ENCODE measurements at places on chromosomes 5 and 9.

- peak; percentile 58 for DNase-seq
Measured at GRCh38 chr9:111427186-111427585, 57.0 kb downstream of the ECPAS start.

GRCh38 chr5:132176987-132177386, 50.7 kb downstream of the P4HA2 start:
- peak; percentile 70 for DNase-seq

GRCh38 chr5:54281960-54282692, 28.2 kb downstream of the ARL15 start:
- DNase-seq, result no peak

DNA sequence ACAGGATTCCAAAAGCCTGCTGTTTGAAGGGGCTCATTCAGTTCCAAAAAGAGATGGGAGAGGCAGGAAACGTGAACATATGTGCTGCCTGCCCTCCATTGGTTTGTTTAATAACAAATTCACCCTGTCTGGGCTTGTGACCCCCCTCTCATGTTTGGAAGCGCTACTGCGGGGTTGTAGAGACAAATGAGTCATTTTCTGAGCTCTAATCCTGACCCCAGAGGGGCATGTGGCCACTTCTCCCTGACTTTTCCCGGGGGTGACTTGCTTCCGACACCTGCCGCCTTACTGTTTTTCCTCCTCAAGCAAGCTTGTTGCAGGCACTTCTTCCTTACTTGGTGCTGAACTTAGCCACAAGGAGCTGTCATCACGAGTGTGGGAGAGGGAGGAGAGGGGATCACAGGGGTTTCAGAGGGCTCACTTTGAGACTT, 75.9 kb downstream of the LMNB1 start:
- no peak for DNase-seq

DNA sequence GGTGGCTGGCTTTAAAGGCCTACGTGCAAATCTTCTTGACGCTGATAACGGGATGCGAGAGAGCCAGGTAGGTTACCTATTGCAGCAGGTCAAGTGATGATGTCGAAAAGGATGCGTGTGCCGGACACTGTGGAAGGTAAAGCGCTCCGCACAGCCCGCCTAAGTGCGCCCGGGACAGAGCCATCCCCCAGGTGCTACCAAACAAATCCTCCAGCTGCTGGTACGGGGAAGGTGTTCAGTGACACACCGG, 245 bp upstream of the DNAJC25 start:
- DNase-seq, result no peak

DNA sequence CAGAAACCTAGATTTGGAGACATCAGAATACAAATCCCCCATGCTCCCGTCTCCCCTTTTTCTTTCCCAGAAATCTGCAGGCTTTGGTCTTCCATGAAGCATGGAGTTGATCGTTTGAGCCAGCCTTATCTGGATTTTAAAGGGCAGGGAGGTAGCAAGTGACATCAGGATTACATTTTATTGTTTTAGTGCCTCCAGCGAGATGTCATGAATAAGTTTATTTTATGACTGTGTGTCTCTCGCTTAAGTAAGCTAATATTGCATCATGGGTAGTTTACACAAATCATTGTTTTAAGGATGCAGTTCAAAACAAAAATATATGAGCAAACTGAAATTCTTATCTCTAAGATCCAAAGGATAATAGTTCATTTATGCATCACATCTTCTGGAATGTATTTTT, 50.7 kb upstream of the TNFSF8 start:
- no peak for DNase-seq

DNA sequence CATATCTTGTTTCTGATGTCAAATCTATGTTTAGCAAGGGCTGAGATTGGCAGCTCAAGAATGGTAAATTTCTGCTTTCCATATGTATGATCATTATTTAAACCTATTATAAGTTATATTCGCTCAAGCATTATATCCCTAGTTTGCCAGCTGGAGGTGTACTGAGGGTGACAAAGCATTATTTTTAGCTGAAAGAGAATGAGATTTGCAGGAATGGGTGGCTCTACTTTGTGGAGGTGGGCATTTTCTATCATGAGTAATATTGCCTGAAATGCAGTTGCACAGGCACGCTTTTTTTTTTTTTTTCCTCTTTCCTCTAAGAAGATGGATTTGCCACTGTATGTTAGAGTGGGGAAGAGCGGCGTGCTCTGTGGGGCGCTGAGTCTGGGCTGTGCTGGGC, 393.8 kb downstream of the EBF1 start:
- no peak for DNase-seq

DNA sequence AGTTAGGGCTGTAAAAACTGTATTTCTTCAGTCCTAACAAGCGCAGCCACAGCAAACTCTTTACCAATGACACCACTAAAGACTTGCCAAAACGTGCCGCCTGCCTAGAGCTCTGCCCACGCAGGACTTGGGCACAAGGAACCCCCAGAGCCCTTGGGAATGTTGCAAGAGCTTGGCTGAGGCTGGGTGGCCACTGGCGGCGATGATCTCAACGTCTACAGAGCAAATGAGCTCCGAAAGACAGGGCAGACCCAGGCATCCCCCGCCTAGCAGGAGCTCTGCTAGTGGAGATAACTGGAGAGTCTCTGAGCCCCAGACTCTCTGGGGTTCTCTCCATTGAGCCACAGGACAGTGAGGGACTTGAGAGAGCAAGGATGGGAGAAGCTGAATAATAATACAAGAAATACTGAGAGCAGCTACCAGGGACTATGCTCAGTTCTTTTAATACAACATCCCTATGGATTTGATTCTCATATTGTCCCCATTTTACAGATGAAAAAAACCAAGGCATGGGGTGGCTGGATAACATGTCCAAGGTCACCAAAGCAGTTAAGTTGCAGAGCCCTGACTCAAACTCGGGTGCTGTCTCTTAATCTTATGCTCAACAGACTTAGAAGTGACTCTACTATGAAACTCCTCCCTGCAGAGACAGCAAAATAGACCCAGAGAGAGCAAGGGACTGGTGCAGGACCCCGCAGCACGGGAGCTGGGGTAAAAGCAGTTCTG, 32.5 kb downstream of the SHB start:
- DNase-seq, result no peak

GRCh38 chr5:9559965-9560364, 14.1 kb upstream of the SEMA5A start:
- no peak for DNase-seq
